Colonic mucosa (tissue), 4 donors: ENCODE measurements at places on chromosomes 2 and 18. TPM values are rescaled to one million over a fixed set of nuclear protein-coding genes. Genes with fewer than 3 reads are reported as not detected.

GRCh38 chr18:57469884-57470283, 34.7 kb downstream of the ONECUT2 start:
- H3K27me3 ChIP-seq, result no peaks in the 10 kb centered on the region
- H3K4me3 ChIP-seq, result no peak overlapping the region
- no peak overlapping the region for H3K27ac ChIP-seq
- H3K4me1 ChIP-seq, result no peaks in the 10 kb centered on the region
- DNase-seq, result peak; percentile 21

DNA sequence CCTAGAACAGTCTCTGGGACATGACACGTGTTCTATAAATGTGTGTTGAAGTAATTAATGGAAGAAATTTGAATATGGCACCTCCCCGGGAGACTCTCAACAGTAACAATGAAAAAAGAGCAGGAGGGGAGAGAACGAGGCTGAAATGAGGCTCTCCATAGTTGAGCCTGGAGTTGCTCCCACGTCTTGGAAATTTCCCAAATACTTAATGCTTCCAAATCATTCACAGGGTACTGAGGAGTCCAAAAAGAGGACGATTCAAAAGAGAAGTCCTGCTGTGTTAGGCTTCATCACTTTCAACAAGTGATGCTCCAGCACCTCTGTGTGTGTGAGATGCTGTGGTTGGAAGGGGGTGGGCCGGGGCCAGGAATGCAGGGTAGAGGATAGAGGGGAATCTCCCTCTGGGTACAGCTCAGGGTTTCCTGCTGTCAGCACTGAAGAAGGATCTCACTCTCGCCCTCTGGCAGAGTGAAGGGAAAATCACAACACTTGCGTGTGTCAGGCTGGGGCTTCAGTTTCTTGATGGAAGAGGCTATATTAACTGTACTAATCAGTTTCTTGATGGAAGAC, 18.1 kb upstream of the ZNF407 start:
- H3K36me3 ChIP-seq, result no peaks in the 10 kb centered on the region
- H3K4me1 ChIP-seq, result no peaks in the 10 kb centered on the region
- no peak for DNase-seq
- H3K27ac ChIP-seq, result no peak overlapping the region

DNA sequence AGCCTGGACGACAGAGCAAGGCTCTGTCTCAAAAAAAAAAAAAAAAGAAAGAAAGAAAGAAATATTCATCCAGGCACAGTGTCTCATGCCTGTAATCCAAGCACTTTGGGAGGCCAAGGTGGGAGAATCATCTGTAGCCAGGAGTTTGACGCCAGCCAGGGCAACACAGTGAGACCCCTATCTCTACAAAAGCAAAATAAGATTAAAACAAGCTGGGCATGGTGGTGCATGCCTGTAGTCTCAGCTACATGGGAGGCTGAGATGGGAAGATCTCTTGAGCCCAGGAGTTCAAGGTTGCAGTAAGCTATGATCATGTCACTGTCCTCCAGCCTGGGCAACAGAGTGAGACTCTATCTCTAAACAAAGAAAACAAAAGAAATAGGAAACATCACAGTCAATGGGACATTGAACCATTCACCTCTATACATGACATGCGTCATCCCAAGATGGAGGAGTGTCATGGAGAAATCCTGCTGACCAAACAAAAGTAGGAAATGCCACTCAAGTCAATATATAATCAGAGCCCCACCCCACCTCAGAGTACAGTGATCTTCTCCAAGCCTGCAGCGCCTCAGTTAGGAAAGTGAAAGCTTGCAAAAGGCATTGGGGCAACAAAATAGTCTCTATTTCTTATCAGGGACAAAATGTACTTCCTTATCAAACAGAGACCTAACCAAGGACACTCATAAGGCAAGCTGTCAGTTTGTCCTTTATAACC, 9.8 kb downstream of the FEV start:
- no peak overlapping the region for H3K4me3 ChIP-seq
- peak overlapping the region; percentile 24 for H3K27ac ChIP-seq
- DNase-seq, result peak; percentile 59

DNA sequence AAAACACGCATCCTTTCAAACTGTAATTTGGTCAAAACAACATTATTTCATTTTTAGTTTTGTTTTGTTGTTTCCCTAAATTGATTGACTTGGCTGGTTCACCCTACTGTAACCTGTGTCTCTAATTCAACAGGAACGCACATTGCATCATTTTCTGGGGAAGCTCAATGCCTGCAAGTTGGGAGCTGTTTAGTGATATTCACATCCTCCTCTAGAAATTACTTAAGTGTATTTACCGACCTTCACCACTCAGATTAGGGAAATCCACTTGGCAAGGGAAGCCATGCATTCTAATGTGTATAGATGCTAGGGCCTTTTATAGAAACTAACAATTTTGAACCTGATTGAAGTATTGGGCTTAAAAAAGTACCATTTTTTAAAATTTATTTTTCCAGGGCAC, 7.3 kb upstream of the TPO start:
- H3K4me3 ChIP-seq, result no peak overlapping the region
- no peaks in the 10 kb centered on the region for H3K27me3 ChIP-seq
- H3K4me1 ChIP-seq, result no peaks in the 10 kb centered on the region
- H3K36me3 ChIP-seq, result no peaks in the 10 kb centered on the region
- no peak overlapping the region for H3K27ac ChIP-seq

- H3K36me3 ChIP-seq, result no peaks in the 10 kb centered on the region
- H3K4me3 ChIP-seq, result no peak overlapping the region
- no peak for DNase-seq
- no peaks in the 10 kb centered on the region for H3K4me1 ChIP-seq
- no peaks in the 10 kb centered on the region for H3K27me3 ChIP-seq
Measured at GRCh38 chr2:153169609-153170008, 309.0 kb downstream of the RPRM start.

DNA sequence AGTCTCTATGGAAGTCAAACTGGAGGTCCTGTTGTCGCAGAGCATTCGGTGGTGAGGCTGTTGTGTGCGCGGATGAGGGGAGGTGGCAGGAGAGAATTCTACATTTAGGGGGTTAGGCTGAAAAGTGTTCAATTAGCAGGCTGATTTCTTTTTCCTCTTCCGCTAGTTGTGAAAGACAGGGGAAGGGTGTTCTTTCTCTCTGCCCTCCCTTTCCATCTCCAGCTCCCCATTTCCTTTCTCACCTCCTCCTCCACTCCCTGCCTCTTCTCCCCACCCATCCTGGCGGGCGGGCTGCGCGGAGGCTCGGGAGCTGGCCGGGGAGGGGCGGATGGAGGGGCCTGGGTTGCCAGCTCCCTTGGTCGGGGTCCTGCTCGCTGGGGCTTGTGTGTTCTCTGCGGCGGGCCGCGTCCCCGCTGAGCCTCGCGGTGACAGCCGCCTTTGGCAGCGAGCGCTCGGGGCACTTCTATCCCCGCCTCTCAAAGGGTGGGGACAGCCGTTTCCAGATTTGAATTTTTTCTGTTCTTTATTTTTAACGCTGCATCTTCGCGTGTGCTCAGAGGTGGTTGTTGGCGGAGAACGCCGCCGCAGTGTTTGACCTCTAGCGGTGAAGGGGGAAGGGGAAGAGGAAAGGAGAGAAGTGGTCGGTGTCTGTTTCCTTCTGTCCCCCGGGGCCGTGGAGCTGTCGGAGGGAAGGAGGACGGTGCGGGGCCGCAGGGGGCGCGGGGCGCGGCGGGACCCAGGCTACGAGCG, 3.6 kb downstream of the SOX11 start:
- no peak overlapping the region for H3K27ac ChIP-seq
- peaks cover 41% of the 10 kb centered on the region for H3K27me3 ChIP-seq
- no peaks in the 10 kb centered on the region for H3K4me1 ChIP-seq
- DNase-seq, result no peak

DNA sequence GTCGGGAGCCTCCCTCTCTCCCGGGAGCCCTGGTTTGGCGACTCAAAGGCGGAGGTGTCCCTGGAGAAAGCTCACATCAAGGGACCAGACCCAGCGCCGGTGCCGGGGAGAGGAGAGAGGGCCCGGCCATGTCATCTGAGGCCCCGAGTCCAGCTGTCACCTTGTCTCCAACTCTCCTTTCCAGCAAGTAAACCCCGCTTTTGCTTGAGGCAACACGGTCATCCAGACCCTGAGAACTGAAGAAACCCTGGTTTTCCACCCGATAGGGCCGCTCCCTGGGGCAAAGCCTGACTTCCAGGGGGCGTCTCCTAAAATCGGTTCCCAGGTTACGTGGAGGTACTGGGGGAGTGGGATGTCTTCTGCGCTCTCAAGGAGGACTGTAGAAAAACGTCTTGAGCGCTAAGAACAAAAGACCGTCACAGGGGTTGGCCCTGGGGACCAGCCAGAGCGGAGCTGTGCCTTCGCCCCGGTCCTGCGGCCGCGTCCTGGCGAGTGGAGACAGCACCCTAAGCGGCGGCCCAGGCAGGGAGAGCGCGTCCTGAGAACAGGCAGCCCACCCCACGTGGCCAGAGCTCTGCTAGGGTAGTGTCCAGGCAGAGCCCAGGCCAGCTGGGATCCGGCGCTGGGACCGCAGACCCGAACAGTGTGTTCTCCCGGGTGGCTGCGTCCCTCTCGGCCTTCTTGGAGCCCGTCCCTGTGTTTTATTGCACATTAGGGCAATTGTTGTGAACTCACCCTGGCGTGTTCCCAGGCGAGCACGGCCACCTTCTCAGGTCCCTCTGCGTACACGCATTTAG, 55.7 kb downstream of the TMEM18 start:
- no peak for DNase-seq
- no peak overlapping the region for H3K4me3 ChIP-seq
- no peak overlapping the region for H3K27ac ChIP-seq
- no peaks in the 10 kb centered on the region for H3K27me3 ChIP-seq
- no peaks in the 10 kb centered on the region for H3K36me3 ChIP-seq
- no peaks in the 10 kb centered on the region for H3K4me1 ChIP-seq

DNA sequence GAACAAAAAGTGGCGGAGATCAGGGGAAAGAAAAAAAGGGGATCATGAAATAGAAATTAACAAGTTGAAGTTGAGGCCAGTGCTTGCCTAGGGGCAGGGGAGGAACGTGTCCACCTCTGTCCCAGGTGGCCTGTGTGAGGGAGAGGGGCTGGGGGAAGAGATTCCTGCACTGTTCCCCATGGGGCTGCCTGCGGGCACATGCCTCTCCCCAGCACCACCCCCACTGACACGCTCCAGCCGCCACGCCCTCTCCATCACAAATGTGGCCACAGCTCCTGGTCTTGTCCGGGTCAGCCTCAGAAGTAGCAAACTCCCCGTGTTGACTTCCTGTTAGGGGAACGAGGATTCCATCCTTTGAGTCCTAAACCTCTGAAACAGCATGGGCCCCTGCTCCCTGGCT, 161.2 kb downstream of the GLI2 start:
- H3K4me3 ChIP-seq, result no peak overlapping the region
- H3K27ac ChIP-seq, result no peak overlapping the region
- DNase-seq, result no peak

DNA sequence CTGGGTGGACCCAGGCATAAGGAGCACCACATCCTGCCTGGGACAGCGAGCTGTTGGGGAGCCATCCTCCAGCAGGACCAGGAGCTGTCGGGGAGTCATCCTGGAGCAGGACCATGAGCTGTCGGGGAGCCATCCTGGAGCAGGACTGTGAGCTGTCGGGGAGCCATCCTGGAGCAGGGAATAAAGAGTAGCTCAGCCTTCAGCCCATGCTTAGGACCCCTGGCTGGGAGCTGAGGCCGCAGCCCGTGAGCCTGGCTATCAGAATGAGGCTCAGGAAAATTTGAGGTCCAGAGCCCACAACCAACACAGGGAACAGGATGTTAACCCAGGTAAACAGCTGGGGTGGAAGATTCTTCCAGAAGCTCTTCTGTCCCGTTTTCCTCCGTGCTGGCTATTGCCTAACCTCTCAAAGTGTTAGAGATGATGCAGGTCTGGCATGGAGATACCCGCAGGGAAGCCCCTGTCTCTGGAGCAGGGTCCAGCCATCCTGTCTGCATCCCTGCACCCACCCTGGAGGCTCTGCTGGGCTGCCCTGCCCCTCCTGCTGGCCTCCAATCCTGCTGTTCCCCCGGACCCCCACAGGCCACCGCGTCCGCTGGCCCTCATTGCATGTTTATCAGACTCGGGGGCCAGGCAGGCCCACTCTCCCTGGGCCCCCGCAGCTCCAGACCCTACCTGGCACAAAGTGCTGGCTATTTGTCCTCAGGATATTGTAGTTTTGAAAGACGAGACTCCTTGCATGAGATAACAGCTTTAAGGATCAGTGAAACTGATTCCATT, 243.5 kb upstream of the MYT1L start:
- H3K27ac ChIP-seq, result no peak overlapping the region
- H3K4me1 ChIP-seq, result no peaks in the 10 kb centered on the region
- H3K4me3 ChIP-seq, result no peak overlapping the region
- H3K36me3 ChIP-seq, result no peaks in the 10 kb centered on the region
- DNase-seq, result no peak
- no peaks in the 10 kb centered on the region for H3K27me3 ChIP-seq

- no peak for DNase-seq
- H3K4me1 ChIP-seq, result no peaks in the 10 kb centered on the region
- H3K36me3 ChIP-seq, result no peaks in the 10 kb centered on the region
- H3K27ac ChIP-seq, result no peak overlapping the region
Measured at GRCh38 chr2:213219816-213220215, 64.4 kb upstream of the SPAG16 start.

GRCh38 chr2:39786761-39787522, 7.9 kb upstream of the THUMPD2 start:
- H3K4me3 ChIP-seq, result no peak overlapping the region
- DNase-seq, result no peak
- no peaks in the 10 kb centered on the region for H3K27me3 ChIP-seq

The MATN3 gene
- total RNA-seq, result 0.13 TPM

The TYMS gene
- 32.8 TPM for total RNA-seq

The NTSR2 gene
- total RNA-seq, result not detected
